Renal cortical epithelial cell (primary cell): ENCODE measurements at places on chromosomes 3 and 15.

- peak; percentile 78 for DNase-seq
These were observed 40.4 kb downstream of the WHAMM start for GRCh38 chr15:82849556-82850512.

DNA sequence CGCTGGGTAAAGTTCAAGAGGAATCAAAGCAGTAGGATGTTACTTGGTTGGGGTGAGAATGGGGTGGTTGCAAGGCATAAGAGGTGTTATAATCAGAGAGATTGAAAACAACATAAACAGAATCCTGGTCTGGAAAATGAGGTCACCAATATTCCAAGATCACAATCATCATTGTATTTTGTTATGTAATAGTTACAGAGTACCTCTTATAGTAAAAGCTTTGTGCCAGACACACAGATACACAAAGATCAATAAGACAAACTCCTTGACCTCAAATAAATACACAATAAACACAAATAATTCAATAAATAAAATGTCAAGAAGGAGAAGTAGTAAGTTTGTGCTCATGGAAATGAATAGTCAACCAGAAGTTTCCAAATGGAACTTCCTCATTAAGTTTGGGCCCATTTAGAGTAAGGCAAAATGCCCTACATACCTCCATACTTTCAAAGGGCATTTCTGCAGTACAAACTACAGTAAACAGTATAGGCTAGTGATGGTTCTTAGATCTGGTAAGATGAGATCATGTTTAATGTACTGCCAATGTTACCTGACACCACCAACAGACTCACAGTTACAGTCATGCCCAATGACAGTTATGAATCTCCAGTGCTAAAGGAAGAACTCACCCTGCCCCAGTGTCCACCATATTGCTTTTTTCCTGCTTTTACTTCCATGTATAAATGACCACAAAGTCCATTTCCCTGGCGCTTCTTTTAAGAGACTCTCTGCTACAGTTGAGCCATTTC is 93.4 kb downstream of the KCNMB2 start:
- no peak for DNase-seq

DNA sequence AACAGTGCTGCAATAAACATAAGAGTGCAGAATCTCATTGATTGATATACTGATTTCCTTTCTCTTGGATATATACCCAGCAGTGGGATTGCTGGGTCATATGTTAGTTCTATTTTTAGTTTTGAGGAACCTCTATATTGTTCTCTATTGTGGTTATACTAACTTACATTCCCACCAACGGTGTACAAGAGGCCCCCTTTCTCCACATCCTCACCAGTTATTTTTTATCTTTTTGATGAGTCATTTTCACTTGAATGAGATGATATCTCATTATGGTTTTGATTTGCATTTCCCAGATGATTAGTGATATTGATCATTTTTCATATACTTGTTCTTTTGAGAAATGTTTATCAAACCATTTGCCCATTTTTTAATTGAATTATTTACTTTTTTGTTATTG is 12.4 kb upstream of the IREB2 start:
- no peak for DNase-seq

DNA sequence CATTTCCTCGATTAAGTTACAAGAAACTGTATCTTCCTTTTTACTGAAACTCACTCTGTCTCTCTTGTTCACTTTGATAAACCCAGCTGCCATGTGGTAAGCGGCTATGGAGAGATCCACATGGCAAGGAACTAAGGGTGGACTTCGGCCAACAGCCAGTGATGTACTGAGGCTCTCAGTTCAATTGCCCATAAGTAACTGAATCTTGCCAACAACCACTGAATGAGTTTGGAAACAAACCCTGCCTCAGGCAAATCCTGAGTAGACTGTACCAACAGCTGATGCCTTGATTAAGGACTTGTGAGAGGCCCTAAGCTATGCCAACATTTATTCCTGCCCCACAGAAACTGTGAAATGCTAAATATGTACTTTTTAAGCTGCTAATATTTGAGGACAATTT is 433.5 kb downstream of the PLOD2 start:
- DNase-seq = no peak

DNA sequence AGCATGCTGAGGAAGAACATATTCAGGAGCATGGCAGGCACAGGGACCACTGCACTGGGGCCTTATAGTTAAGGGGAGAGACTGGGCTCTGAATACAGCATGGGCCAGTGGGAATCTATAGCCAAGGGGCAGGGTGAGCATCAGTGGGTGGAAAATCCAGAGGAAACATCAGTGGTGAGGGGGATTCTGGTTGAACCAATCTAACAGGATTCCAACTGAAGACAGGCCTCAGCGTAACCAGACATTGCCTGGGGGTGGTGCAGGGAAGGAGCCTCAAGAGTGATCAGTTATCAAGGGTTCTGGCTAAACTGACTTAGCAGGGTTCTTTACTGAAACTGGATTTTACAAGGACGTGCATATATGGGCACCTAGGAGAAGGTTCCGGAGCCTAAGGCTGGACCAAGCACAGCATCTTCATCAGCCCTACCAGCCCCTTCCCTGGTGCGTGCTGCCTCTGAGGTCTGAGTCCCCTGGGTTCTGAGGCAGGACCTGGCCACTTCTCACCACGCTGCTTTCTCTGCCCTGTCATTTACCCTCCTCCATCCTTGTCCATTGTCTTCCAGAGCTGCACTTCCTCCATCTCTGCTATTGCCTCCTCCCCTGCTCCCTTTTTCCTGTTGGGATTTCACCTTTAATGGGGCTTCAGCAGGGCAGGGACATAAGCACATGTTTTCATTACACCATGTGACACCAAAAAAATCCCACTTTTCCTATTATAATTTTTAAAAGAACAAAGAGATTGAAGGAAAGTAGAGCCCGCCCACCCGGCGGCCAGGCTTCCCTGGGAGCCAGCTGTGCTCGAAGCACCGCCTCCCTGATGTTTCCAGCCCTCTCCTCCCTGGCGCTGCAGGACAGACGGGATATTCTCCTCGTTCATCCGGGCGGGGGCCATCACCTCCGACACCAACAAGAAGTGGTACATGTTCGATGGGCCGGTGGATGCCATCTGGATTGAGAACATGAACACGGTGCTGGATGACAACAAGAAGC is 52.1 kb downstream of the DNAH1 start:
- no peak for DNase-seq

- no peak for DNase-seq
These were observed 19.6 kb upstream of the CSPG4 start for GRCh38 chr15:75732177-75732808.

GRCh38 chr3:37338500-37338899 is 164.1 kb upstream of the LRRFIP2 start:
- peak; percentile 74 for DNase-seq

GRCh38 chr15:45646220-45646619 is 11.4 kb downstream of the SQOR start:
- DNase-seq = no peak

DNA sequence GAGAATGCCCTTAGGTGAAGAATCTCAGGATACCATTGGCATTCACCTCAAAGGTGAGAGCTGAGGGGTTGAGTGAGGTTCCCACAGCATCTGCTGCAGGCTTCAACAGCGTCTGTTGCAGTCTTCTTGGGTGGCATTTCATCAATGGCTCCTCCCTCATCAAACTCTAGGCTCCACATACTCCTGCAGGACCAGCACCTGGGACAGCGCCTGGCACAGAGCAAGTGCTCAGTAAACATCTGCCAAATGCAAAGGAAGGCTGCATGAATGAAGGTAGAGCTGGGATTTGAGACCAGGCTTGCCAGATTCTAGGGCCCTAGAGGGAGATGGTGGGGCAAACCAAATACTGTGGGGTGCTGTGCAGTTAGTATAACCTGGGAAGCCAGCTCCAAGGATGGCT is 9.6 kb downstream of the TRH start:
- no peak for DNase-seq

- peak; percentile 17 for DNase-seq
These were observed 23.7 kb downstream of the CFAP92 start for GRCh38 chr3:128969993-128970739.

GRCh38 chr15:100310513-100311153 is 31.1 kb downstream of the ADAMTS17 start:
- no peak for DNase-seq

GRCh38 chr15:77529394-77530159 is 103.1 kb downstream of the LINGO1 start:
- DNase-seq = no peak

DNA sequence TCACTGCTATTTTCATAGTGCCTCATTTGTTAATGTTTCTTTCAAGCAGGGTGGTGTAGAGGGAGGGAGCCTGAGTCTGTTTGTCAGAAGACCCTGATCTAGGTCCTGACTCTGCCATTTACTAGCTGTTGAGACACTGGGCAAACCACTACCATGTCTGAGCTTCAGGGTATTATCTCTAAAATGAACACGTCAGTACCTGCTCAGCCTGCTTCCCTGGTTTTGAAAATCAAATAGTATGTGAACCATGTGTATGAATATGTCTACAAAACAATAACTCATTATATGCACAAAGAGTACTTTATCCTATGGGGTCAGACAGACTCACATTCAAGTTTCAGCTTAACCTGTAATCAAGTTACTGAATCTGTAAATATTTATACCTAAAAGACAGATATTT is 25.1 kb downstream of the SYNPR start:
- DNase-seq = no peak
